Cardiac fibroblast (primary cell): ENCODE measurements at places on chromosomes 1 and 21.

DNA sequence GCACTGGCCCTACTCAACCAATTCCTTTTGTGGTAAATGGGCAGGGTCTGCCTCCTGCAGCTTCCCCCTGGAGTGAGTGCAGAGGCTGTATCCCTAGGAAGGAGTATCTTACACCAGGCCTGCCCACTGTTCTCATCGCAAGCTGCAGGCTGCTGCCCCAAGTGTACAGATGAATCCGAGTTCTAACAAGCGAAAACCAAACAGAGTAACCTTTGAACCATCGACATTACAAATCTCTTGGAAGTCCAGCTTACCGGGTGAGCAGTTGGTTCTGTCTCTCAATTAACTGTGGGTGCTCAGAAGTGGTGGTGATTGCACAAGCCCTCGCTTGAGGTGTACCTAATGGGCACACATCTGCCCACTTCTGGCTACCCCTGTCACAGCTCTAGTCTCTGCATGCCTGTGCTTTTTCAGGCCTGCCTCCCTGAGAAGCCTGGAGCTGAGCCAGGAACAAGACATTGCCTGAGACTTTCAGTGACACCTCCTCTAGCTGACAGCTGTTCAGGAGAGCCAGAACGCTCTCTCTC lies 22.7 kb downstream of the INAVA start:
- DNase-seq, result no peak

- DNase-seq, result peak; percentile 57
Measured at GRCh38 chr1:240499012-240499411, 112.9 kb downstream of the GREM2 start.

DNA sequence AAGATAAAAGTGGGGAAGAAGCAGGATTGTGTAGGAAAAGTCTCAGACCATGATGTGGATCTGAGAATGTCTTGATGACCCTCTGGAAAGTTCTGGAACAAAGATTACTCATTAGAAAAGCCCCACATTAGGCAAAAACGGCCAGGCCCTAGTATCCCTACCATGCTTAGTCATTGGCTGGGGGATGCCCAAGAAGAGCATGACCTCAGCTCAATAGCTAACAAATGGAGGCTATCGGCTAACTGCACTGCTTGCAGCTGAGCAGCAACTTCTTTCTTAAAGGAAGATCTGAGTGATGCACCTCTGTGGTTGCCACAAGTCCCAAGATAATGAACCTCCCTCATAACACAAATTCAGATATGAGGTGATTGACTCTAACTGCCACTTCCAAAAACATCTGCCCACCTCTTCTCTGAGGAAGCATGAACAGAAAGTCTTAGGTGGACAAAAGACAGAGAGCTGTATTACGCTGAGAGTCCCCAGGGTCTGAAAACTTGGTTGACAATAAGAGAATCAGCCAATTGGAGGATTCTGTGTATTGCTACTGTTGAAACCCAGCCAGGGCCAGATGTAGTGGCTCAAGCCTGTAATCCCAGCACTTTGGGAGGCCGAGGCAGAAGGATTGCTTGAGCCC lies 64.6 kb upstream of the AK4 start:
- DNase-seq, result no peak

GRCh38 chr1:64110924-64111777 lies 92.3 kb upstream of the UBE2U start:
- DNase-seq, result no peak

DNA sequence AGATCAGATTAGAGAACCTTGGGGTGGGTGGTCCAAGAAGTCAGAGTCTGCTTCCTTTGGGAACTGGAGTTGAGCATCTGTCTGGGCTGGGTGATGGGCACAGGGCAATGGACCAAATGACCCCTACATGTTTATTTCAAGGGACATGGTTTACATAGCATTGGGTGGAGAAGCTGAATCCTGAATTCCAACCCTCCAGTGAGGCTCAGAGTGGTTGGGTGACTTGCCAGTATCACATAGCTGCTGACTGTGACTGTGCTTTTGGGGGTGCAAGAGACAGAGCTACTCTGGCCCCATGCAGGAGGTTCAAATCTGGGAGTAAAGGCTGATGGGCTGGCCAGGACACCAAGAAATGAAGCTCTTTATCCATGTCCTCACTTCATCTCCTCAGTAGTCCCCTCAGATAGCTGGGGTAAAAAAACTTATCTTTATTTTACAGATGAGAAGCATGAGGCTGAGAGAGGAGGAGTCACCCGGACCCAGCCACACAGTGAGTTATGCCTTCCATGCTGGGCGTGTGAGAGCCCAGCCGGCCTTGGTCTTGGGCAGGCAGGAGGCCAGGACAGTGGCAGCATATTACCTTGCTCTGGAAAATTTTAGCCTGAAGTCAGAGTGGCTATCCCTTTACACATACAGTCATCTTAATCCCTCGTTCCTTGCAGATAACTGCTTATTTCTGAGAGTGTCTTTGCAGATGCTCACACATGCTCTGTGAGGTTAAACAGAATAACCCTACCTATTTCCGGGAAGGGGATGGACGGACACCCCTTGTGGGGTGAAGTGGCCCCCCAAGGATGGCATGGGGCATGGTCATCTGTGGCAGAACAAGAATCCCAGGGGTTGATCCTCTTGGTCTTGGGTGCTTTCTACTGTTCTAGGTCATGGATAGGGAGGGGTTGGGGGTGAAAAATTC lies 2.8 kb upstream of the SERINC2 start:
- no peak for DNase-seq

GRCh38 chr1:16960560-16961296 lies 19.7 kb downstream of the MFAP2 start:
- peak; percentile 79 for DNase-seq

- DNase-seq, result no peak
Measured at GRCh38 chr1:168291222-168291837, 10.7 kb downstream of the TBX19 start.

- DNase-seq, result no peak
Measured at GRCh38 chr1:157335056-157335455, 196.9 kb upstream of the ETV3 start.

GRCh38 chr1:101264697-101265096 lies 27.9 kb downstream of the S1PR1 start:
- peak; percentile 59 for DNase-seq

- DNase-seq, result no peak
Measured at GRCh38 chr1:163836481-163836880, 514.7 kb downstream of the NUF2 start.

- DNase-seq, result no peak
Measured at GRCh38 chr1:165235155-165235776, 121.2 kb downstream of the LMX1A start.

- no peak for DNase-seq
Measured at GRCh38 chr1:160704250-160704649, 7.4 kb downstream of the CD48 start.

- no peak for DNase-seq
Measured at GRCh38 chr1:4468804-4469514, 185.4 kb upstream of the AJAP1 start.

GRCh38 chr1:230806552-230806951 lies 59.4 kb downstream of the CAPN9 start:
- no peak for DNase-seq

GRCh38 chr1:29341936-29342335 lies 105.6 kb downstream of the PTPRU start:
- peak; percentile 8 for DNase-seq

DNA sequence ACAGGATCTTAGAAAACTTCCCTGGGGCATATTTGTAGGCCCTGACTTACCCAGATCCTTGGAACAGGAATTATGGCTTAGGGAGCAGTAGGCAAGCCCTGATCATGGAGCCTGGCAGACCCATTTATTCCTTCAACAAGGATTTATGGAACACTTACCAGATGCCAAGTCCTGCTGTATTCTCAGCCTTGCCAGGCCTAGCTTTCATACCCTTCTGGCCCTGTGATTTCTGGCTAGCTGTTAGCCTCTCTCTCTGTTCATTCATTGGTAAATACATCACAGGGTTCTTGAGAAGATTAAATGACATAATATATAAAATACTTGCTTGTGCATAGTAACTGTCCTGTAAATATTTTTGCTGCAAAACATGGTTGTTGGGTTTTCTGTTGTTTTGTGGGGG lies 32.4 kb upstream of the SRP9 start:
- DNase-seq, result no peak

GRCh38 chr1:47997289-47998200 lies at the start of gene TRABD2B:
Gene TRABD2B (minus strand): TSS chr1:47997385.
- DNase-seq, result peak; percentile 79

DNA sequence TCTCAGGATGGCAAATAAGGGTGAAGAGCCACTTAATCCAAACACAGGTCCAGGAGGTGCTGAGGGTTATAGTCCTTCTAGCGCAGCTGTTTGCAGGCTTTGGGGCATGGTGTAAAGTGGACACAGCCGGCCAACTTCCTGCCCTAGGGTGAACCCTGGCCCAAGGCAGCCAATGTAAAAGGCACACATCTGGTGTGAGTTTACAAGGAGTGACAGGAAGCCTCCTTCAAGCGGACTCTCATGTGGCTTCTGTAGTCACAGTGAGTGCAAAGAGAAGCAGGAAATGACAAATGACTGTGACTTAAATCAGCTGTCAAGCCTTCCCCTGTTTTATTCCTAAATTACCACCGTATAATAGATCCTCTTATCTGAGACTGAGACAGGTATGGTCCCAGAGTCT lies 213.0 kb downstream of the CRB1 start:
- DNase-seq, result no peak

GRCh38 chr21:25732091-25732760 lies 2.5 kb downstream of the ATP5PF start:
- DNase-seq, result no peak

GRCh38 chr1:152942161-152942560 lies 4.8 kb upstream of the SPRR5 start:
- DNase-seq, result no peak

- DNase-seq, result no peak
Measured at GRCh38 chr1:160136926-160137200, 14.5 kb upstream of the ATP1A4 start.

DNA sequence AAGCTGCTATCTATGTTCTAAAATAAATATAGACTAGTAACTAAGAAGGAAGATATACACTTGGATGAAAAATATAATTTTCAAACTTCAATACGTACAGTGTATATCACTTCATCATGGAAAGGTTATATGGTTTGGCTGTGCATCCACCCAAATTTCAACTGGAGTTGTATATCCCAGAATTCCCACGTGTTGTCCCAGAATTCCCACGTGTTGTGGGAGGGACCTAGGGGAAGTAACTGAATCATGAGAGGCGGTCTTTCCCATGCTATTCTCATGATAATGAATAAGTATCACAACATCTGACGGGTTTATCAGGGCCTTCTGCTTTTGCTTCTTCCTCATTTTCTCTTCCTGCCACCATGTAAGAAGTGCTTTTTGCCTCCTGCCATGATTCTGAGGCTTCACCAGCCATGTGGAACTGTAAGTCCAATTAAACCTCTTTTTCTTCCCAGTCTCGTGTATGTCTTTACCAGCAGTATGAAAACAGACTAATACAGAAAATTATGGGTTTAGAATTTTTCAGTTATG lies 10.7 kb downstream of the NEGR1 start:
- DNase-seq, result no peak

GRCh38 chr1:224333309-224333926 lies 3.4 kb upstream of the NVL start:
- DNase-seq, result peak; percentile 74

GRCh38 chr1:14607295-14607694 lies 8.8 kb downstream of the KAZN start:
- DNase-seq, result no peak

DNA sequence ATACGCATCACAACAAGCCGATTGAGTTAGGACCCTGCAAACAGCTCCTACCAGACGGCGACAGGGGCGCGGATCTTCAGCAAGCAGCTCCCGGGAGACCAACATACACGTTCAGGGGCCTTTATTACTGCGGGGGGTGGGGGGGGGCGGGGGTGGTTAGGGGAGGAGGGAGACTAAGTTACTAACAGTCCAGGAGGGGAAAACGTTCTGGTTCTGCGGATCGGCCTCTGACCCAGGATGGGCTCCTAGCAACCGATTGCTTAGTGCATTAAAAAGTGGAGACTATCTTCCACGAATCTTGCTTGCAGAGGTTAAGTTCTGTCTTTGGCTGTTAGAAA lies 162.0 kb downstream of the RUNX1 start:
- DNase-seq, result no peak

GRCh38 chr1:85991261-85991660 lies 165.3 kb downstream of the COL24A1 start:
- no peak for DNase-seq

GRCh38 chr1:28518745-28519341 lies 13.0 kb downstream of the RCC1 start:
- no peak for DNase-seq

DNA sequence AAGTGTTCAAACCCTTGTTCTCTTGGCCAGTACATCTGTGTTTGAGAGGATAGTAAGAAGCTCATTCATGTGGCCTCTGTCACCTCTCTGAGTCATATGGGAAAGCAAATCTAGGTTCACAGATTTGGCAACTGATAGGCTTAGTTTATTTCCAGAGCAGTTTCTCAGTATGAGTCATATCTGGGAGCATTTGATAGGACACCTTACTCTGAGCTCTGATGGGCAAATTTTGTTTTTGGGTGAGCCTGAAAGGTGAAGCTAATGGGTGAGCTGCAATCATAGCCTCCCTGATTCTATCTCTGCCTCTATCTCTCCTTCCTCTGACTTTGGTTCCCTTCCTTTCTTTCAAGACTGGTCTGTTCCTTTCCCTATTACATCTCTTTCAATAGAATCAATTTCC lies 134.4 kb downstream of the S1PR1 start:
- peak; percentile 6 for DNase-seq

DNA sequence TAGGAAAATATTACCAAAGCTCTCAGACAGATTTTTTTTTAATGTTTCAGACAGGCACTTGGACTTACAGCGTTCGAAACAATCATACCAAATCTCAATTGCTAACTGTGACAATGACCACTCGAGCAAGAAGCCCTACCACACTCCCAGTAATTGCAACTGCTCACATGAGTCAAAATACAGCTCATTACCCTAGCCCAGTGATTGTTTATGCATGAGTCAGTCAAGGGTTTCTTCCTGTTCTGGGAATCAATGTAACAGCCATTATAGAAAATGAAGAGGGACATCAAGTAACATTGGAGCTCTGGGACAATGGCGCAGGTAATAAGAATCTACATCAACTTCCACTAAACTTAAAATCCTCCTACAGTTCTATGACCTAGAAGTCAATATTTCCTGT lies 56.1 kb upstream of the SH3GLB1 start:
- DNase-seq, result peak; percentile 50

DNA sequence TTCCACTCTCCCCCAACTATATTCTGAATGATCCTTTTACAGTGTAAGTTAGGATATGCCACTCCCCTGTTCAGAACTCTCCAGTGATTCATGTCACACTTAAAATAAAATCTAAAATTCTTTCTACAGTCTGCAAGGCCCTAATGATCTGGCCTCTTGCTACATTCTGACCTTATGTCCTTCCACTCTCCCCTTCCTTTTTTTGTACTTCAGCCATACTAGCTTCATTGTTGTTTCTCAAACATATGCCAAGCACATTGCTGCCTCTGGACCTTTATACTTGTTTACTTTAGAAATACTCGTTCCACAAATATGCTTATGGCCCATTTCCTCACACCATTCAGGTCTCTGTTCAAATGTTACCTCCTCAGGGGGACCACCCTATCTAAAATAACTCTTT lies 14.8 kb upstream of the PSMA5 start:
- peak; percentile 37 for DNase-seq

GRCh38 chr1:18217398-18218043 lies 109.9 kb downstream of the IGSF21 start:
- peak; percentile 5 for DNase-seq
